ENCODE measurements at places on chromosomes 7 and 10.

DNA sequence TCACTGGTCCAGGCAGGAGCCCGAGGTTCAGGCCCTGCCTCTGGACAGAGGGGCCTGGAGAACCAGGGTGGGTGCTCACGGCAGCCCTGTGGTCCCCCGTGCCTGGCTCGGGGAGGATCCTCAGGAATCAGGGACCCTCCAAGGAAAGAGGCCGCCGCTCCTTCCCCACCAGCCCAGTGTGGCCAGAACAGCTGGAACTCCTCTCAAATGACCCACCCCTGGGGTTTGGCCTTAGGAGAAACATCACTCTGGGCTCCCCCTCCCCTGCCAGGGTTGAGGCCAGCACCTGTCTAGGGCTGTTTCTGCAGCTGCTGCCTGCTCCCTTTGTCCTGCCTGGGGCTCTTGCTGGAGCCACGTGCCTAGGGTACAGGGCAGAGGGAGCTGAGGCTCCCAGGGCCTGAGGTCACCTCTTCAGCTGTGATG is 161.0 kb downstream of the RNF216 start:
- no peak for DNase-seq

GRCh38 chr10:69684020-69684980 is 54.3 kb downstream of the FAM241B start:
- no peak for DNase-seq

- no peak for DNase-seq
Observed at GRCh38 chr7:149866779-149867447, 6.9 kb upstream of the ATP6V0E2 start.

DNA sequence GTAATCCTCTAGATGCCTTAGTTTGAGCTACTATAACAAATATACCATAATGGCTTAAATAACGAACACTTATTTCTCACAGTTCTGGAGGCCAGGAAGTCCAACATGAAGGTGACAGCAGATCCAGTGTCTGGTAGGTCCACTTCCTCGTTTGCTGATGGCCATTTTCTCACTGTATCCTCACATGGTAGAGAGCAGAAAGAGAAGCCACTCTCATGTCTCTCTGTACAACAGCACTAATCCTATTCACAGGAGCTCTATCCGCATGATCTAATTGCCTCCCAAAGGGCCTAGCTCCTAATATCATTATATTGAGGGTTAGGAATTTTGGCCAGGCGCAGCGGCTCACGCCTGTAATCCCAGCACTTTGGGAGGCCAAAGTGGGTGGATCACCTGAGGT is 10.2 kb downstream of the HIBADH start:
- no peak for DNase-seq

DNA sequence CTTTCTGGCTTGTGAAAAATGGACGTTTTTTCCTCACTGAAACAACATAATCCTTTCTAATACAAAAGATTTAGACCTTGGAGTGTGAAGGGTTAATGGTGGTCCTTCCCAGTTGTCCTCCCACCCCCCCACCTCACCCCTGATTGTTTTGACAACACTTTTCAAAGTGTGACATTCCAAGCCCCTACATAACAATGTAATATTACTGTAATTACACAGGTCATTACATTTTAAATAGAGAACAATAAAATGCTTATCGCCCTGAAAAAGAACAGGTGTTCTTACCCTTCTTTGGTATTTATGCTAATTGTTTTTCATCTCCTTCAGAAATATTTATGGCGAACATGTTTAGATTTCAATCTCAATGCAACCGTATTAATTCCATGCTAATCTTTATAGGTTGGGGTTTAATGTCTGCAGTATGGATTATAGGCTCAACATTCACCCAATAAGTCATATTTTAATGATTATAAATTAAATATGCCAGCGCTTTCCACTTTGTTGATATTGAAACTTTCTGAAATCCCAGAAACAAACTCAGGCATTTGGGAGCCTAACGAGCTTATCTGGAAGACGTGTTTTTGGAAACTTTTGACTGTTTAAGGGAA is 5.0 kb downstream of the TCF7L2 start:
- no peak for DNase-seq

DNA sequence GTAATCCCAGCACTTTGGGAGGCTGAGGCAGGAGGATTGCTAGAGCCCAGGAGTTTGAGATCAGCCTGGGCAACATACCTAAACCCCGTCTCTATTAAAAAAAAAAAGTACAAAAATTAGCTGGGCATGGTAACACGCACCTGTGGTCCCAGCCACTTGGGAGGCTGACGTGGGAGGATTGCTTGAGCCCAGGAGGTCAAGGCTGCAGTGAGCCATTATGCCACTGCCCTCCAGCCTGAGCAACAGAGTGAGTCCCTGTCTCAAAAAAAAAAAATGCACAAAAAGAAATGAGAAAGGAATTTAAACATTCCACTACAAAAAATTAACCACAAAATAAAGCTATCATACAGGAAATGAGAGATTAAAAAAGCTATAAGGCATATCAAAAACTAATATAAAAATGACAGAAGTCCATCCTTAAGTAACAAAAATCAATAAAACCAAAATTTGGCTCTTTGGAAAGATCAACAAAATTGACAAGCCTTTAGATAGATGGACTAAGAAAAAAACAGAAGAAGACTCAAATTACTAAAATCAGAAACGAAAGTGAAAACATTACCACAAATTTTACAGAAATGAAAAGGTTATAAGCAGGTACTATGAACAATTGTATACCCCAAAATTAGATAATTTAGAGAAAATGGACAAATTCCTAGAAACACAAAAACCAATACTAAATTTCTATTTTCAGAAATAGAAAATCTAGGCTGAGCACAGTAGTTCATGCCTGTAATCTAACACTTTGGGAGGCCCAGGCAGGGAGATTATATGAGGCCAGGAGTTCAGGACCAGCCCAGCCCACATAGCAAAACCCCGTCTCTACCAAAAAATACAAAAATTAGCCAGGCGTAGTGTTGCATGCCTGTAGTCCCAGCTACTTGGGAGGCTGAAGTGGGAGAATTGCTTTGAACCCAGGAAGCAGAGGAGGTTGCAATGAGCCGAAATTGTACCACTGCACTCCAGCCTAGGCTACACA is 42.4 kb upstream of the NANOS1 start:
- DNase-seq = no peak

GRCh38 chr10:79308016-79308415 is 39.3 kb upstream of the PPIF start:
- DNase-seq = no peak

- DNase-seq = no peak
Observed at GRCh38 chr10:48856855-48857254, 82.8 kb downstream of the LRRC18 start.

DNA sequence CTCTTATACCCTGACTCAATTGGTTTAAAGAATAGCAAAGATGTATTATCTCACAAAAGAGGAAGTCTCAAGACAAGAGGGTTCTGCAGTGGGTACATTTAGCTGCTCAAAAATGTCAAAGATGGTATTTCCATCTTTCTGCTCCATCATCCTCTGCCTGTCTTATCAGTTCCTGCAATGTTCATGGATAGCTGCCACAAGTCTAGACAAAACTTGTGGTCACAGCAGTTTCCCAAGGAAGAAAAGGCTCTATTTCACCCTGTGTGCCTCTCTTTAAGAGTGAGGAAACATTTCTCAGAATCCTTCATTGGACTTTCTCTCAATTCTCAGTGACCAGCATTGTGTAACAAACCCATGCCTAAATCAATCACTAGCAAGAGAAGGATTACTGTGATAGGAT is 634.2 kb upstream of the AUTS2 start:
- no peak for DNase-seq

DNA sequence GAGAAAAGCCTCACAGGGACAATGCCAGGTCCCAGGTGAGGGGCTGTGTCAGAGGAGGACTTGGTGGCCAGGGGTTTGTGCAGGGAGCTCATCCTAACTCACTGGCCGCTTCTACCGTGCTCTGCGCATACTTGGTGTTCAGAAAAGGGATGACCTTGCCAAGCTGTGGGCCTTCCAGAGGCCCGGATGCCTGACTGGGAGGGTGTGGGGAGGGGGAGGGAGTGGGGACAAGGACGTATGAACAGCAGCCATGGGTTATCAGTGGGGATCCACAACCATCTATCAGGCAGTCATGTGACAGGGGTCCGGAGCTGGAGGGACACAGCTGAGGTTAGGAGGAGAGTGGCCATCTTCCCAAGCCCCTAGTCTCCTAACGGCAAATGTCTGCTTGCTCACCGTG is 6.2 kb downstream of the SFXN4 start:
- no peak for DNase-seq

DNA sequence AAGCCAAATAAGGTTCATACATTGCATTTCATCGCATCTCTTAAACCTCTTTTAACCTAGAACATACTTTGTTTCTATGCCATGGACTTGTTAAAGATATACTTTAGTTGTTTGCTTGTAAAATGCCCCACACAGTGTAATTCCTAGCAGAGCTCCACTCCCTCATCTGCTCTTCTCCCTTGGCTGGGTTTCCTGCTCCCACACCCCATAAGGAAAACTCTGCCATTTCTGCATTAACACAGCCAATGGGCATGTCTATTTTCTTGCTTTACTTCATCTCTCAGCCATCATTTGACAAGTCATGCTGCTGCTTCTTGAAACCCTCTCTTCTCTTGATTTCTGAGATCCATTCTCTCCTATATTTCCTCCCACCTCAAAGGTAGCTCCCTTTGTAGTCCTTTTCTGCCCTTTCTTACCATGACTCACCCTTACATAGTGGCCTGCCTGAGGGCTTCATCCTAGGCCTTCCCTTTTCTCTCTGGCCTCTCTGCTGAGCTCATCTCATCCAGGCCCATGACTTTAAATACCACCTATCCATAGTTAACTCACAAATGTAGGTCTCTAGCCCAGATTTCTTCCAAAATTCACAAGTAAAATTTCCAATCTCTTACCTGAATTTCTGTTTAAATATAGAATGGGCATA is 471.4 kb downstream of the ADRA2A start:
- DNase-seq = no peak

DNA sequence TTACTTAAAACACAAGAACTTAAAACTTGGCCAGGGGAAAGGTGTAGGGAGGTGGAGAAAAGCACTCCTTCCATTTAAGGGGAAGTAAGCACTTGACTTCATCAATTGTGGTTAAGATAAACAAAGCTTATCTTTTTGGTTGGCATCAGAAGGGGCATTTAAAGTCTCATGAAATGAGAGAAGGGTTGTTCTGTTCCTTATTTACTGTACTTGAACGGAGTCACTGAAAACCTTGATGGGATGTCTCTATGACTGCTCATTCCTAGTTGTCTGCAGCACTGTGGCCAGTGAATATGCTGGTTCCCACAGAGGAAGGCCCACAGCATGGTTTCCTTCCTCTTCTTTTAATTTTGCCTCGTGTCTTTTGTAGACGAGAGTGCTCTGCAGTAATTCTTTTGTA is 229.3 kb downstream of the AUTS2 start:
- DNase-seq = no peak

Measured in activated T-cell treated with anti-CD3 and anti-CD28 coated beads, Interleukin-2, amount 50 U/mL, for 48 hours (primary cell).